ENCODE measurements at places on chromosomes 7 and 10.

GRCh38 chr10:71878327-71879034 lies 27.4 kb upstream of the PSAP start:
- peak; percentile 83 for DNase-seq

DNA sequence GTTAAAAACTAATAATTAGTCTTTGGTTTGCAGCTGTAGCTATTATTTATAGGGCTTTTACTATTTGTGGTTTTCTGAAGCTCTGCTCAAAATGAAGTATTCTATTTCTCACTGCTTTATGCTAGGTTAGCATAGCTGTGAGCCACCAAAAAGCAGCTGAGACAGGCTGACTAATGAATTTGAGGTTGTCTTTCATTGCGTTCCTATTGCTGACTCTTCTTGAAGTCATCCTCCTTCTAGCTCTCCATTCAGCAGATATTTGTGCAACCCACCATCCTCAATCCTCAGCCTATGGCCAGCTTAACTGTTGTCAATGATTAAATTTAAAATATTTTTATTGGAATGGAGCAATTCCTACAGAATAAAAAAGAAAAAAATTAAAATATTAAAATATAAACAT lies 2.1 kb upstream of the RALA start:
- peak; percentile 84 for DNase-seq

- DNase-seq = no peak
These were observed 29.9 kb downstream of the KAZALD1 start for GRCh38 chr10:101091546-101092290.

DNA sequence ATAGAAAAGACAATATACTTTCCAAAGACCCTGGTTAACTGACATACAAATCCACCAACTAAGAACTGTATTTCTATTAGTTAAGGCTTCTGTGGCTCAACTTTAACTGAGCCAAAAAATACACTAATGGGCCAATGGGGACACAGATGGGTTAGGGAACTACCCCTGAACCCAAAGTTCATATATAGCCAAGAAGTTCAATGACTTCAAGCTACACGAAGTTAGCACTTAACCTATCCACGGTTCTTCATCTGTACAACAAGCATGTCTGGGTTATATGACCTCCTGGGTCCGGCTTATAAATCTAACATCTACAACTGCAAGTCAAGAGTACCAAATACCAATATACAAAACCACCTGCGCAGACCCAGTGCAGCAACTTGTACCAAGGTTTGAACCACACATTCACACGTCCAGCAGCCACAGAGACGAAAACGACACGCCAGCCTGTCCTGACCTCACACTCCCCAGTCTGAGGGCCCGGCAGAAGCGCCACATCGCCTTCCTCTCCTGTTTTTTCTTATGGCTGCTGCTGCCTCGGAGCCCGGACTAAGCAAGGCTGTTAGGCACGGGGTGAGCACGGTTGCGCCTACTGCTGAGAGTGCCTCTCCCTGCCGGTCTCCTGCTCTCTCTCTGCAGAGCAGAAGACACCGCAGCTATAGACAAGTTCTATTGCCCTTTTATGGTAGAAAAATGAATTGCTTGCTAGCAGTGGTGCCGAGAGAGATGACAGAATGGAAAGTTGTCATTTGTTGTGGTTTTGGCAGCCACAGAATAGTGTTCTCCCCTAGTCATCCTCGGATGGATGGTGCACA lies 86.3 kb downstream of the RNF216 start:
- DNase-seq = peak; percentile 69

DNA sequence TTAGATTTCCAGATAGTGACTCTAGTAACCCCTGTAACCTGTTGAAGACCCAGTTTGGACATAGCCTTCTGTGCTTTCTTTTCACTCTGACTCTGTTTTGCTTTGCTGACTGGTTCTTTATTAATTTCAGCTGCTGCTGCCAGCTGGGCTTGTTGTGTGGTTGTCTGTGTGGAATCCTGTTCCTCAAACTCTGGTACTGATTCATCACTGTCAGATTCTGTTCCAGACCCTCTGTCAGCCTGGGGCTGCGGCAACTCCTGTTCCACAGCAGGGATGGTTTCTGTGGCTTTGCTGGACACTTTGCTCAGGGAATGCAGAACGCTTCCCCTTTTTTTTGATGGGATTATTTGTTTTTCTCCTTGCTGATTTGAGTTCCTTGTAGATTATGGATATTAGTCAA lies 104.9 kb downstream of the SEC23IP start:
- no peak for DNase-seq

GRCh38 chr10:126640401-126640800 lies 30.1 kb downstream of the C10orf90 start:
- DNase-seq = no peak

DNA sequence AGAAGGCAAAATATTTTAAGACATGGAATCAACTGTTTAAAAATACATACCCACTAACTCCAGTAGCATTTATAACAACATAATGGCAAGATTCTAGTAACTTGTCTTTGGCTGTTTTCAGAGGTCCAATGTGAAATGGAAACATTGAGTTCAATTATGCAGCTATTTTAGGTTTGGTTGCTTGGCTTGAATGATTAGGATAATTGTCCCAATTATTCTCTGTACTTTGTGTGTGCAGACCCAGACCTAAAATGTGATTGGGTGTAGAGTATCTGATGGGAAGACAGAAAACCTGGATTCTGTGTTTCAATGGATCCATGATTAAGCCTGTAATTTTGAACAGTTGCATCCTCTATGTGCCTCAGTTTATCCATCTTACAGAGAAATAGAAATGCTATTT lies 392.7 kb upstream of the NFE2L3 start:
- no peak for DNase-seq

GRCh38 chr7:157930441-157930840 lies 593.6 kb downstream of the DNAJB6 start:
- no peak for DNase-seq

- DNase-seq = peak; percentile 90
These were observed 25.2 kb downstream of the SMNDC1 start for GRCh38 chr10:110279407-110279986.

DNA sequence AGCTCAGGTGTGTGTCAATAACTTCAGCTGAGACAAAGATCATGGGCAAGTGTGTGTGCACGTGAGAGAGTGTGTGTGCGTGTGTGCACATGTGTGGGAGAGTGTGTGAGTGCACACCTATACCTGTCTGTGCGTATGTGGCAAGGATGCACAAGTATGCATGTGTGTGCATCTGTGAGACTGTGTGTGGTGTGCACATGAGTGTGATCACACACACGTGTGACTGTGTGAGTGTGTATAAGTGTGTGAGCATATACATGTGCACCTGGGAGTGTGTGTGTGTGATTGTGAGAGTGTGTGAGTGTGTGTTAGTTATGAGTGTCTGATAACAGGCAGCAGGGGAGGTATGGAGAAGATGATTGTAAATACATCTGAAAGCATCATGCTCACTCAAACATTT lies 657.3 kb upstream of the PFKP start:
- DNase-seq = no peak

- no peak for DNase-seq
These were observed 18.1 kb downstream of the YWHAG start for GRCh38 chr7:76340617-76341131.

DNA sequence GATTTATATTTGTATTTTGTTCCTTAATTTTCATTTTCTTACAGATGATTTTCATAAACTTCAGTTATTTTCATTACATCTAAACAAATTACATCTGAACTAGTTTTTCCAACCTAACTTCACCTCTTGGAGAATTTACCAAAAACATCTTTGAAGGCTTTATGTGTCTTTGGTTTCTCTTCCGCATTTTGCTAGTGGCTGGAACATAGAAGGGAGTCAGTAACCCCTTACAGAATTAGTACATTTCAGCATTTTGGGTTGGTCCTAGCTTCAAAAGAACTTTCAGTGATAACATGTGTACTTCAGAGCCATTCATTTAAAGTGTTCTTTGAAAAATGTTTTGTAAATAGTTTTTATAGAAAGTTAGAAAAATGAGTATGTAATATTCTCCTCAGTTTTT lies 169.8 kb upstream of the MTPN start:
- DNase-seq = no peak

DNA sequence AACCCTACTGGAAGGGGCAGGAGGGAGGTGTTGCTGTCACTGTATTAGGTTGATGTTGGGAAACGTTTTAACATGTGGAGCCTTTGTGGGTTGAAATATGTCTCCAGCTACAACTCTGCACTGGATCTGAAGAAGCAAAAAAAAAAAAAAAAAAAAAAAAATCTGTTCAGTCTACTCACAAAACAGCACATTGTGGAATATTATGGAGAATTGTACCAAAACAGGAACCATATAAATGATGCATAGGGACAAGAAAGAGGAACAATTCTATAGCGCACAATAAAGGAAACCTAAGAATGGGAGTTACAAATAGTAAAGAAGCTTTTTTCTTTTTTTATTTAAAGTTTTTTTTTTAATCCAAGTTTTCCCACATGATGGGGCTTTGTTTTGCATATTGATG lies 63.8 kb downstream of the CCSER2 start:
- no peak for DNase-seq

GRCh38 chr10:14753441-14753840 lies 21.3 kb downstream of the FAM107B start:
- DNase-seq = no peak

GRCh38 chr10:30671026-30671616 lies 41.6 kb upstream of the LYZL2 start:
- DNase-seq = peak; percentile 74
